Forelimb muscle (tissue), 1 donor: ENCODE measurements at places on chromosomes 7 and 10.

- no peak for DNase-seq
These were observed 143.4 kb upstream of the GLI3 start for GRCh38 chr7:42380401-42380800.

- no peak for DNase-seq
These were observed 104.0 kb downstream of the TPK1 start for GRCh38 chr7:144731661-144732351.

- DNase-seq = no peak
These were observed 24.0 kb downstream of the GSTO2 start for GRCh38 chr10:104293011-104293410.

GRCh38 chr7:24982917-24983316 lies 2.9 kb upstream of the OSBPL3 start:
- no peak for DNase-seq

GRCh38 chr7:123367484-123368122 lies 166.8 kb downstream of the IQUB start:
- DNase-seq = no peak

- DNase-seq = no peak
These were observed 52.8 kb downstream of the BMPER start for GRCh38 chr7:33958104-33958503.

GRCh38 chr7:127578036-127578684 lies 7.2 kb downstream of the GCC1 start:
- no peak for DNase-seq

GRCh38 chr10:96700374-96701099 lies 19.8 kb downstream of the PIK3AP1 start:
- no peak for DNase-seq

DNA sequence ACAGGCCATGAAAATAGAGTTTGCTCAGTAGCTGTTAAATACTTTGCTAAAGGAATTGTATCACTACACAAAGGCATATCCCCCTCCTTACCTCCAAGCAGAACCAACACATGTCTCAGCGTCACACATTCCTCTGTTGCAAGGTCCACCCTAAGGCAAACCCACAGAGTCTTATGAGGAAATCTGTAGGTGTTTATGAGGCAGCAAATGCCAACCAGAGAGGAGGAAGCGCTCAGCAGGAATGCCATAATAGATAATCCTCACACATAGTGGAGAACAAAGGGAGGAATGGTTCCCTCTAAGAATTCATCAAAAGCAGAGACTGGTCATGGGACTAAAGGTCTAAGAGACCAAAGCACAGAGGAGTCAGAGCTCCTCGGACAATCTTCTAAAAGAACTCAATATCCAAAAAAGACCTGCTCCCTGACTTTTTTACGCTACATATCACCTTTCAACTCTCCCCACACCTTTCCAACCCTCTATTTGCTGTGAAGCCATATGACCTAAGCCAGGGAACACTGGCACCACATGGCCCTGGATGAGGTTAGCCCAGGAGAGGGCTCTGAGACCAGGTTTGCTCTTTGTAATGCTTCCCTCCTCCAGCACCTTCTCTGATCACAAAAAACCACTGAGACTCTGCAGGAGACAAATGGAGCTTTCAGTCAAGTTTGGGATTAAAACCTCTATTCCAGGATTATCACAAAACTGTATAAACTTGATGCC lies 7.3 kb downstream of the SLC25A13 start:
- no peak for DNase-seq

DNA sequence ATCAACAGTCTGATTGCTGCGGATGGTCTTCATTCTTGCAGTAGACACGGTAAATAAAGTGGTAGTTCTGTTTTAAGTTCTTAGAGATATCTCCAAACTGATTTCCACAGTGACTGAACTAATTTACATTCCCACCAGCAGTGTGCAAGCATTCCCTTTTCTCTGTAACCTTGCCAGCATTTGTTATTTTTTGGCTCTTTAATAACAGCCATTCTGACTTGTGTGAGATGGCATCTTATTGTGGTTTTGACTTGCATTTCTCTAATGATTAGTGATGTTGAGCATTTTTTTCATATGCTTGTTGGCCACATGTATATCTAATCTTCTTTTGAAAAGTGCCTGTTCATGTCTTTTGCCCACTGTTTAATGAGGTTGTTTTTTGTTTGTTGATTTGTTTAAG lies 30.2 kb upstream of the CXCL12 start:
- no peak for DNase-seq

DNA sequence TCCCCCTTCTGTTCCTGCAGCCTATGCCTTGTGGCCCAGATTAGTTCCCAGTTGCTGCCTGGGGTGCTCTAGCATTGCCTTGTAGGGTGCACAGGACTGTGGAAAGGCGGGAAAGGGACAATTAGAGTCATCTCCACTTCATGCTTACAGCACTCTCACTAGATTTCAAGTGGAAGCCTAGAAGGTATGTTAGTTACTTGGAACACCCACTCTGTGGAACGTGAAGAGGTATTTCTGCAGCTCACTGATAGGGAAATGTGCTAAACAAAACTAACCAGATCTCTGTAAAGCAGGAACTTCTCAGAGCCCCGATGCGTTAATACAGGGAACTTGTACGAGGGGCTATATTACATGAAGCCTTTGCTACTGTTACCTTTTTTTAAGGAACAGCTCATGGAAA lies 19.4 kb downstream of the STMP1 start:
- no peak for DNase-seq

DNA sequence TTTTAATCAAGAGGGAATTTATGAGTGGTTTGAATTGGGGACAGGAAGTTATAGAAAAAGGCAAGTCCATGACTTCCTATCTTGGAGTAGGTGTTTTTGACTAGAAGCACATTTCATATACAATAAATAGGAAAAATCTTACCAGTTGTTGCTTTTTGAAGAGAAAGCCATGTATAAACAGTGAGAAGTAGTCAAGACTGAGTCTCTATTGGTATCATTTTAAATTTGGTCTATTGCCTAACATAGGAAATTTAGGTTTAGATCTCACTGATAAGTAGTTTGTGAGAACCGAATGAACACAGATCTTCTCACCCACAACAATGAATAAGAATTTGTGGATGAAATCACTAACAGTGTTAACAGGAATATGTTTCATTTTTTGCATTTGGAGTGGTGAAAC lies 387.2 kb downstream of the BBS9 start:
- no peak for DNase-seq

- DNase-seq = no peak
These were observed 9.0 kb downstream of the TACR2 start for GRCh38 chr10:69407621-69408301.

DNA sequence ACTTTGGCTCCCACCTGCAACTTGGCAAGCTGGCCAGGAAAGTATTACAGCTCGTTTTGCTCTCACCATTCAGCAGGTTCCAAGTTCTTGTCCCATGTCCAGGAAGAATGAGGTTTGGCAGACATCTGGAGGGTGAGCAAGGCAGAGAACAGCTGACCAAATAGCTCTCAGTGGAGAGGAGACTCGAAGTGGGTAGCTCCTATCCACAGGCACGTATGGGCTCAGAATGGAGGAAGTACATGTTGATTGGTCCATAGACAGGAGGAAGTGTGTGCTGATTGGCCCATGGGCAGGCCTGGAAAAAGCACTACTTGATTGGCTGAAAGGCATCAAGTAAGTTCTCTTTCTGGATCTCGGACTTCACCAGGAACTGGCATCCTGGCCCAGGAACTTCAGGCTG lies 3.0 kb upstream of the NCAPG2 start:
- DNase-seq = no peak

GRCh38 chr7:47666164-47666862 lies 84.4 kb upstream of the TNS3 start:
- DNase-seq = no peak
